ENCODE measurements at places on chromosomes 6 and 20. TPM values are rescaled to one million over a fixed set of nuclear protein-coding genes. Genes with fewer than 3 reads are reported as not detected.

The RBM24 gene
- not detected for total RNA-seq

- DNase-seq = no peak
Observed at GRCh38 chr6:169999367-169999766, 247.9 kb downstream of the ERMARD start.

DNA sequence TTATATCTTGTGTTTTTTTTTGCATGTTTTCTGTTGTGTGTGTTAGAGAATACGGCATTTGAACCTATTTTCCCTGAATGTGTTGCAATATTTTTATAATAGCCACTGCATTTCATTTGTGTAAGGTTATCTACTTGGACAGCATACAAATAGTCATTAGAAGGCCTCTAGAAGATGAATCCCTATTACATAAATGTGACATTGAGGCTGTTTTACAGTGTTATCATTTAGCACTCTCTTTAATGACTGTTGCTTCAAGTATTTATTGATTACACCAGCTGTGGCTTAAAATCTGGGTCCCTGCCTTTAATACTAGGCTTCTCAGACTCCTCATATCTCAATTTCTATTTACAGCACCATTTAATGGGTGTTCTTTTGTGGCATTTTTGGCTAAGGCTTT is 465.8 kb downstream of the FRK start:
- no peak for DNase-seq

DNA sequence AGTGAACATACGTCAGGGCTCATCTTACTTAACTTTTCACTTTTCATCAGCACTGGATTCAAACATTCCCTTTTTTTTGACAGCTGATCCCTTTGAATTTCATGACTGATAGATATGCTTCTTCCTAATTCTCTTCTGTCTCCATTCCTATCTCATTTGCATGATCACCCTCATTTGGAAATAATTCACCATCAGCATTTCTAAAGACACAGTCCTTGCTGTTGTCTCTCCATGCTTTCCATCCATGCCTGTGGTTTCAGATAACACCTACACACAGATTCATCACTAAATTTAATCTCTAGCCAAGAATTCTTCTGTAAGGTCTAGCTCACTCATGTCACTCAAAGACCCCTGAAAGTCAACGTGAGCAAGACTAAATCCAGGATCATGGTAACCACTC is 228.4 kb upstream of the BTBD3 start:
- no peak for DNase-seq

DNA sequence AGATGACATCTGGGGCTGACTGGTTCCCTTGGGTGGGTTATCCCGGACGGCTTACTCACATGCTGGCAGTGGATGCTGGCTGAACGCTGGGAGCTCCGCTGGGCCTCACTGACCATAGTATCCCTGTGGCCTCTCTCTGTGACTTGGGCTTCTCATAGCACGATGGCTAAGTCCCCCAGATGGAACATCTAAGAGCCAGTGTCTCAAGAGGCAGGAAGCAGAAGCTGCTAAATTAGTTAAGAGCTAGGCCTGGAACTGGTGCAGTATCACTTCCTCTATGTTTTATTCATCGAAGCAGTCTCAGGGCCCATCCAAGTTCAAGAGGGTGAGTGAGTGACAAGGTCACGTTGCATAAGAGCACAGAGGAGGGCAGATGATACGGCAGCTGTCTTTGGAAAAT is 116.5 kb upstream of the LAMP5 start:
- DNase-seq = no peak

- DNase-seq = no peak
Observed at GRCh38 chr20:22557403-22558276, 26.7 kb downstream of the FOXA2 start.
